ENCODE measurements at places on chromosomes 5 and 9. TPM values are rescaled to one million over a fixed set of nuclear protein-coding genes. Genes with fewer than 3 reads are reported as not detected.
A peak's percentile ranks its signal among the peaks of the same experiment; 100 is the strongest.

DNA sequence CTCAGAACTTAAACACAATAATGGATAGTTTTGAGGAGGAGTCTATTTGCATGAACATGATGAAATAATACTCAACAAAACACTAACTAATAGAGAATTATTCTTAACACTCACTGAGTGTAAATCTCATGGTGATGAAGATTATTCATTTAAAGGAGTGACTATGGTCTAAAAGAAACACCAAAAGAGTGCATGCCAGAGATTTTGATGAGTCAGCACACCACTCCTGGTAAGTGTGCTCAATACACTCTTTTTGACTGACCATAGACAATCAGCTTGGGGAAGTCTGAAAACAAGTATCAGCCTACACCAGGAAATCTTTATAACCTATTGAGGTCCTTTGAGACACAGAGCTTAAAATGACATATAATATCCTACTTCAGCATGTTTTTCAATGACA, 6.8 kb upstream of the FST start:
- no peak for DNase-seq

DNA sequence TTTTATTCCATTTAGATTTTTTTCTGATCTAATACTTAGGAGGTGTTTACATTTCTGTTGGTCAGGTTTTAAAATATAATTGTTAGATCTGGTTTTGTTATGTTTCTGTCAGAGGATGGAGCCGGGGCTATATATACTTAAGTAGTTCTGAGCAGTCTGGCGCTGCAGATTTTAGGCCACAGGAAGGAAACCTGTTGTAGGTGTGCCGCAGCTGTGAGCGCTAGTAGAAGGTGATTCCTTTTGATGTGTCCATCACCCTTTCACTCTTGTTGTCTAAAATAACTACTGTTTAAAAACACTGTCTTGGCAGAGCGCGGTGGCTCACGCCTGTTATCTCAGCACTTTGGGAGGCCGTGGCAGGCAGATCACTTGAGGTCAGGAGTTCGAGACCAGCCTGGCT, 17.0 kb downstream of the ZBTB34 start:
- DNase-seq: no peak

DNA sequence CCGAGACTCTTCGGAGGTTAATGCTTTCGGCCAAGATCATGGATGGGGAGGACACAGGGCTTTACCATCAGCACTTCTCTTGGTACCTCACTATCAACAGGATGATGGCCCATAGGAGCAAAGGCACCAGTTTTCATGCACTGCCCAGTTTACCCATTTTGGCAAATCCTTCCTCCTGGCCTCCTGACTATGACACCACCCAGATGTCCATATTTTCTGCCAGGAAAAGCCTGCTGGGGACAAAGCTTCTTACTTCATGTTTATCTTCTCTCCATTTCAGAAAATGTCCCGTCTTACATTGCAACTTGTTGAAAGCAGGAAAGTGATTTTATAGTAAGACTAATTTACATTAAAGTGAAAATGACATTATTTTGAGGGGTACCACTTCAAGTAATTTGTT, 61.4 kb upstream of the GAS1 start:
- DNase-seq: no peak

- DNase-seq: no peak
Measured at GRCh38 chr5:139787257-139787567, 8.4 kb upstream of the PSD2 start.

GRCh38 chr5:154253807-154254206, 63.3 kb downstream of the GALNT10 start:
- DNase-seq: no peak

DNA sequence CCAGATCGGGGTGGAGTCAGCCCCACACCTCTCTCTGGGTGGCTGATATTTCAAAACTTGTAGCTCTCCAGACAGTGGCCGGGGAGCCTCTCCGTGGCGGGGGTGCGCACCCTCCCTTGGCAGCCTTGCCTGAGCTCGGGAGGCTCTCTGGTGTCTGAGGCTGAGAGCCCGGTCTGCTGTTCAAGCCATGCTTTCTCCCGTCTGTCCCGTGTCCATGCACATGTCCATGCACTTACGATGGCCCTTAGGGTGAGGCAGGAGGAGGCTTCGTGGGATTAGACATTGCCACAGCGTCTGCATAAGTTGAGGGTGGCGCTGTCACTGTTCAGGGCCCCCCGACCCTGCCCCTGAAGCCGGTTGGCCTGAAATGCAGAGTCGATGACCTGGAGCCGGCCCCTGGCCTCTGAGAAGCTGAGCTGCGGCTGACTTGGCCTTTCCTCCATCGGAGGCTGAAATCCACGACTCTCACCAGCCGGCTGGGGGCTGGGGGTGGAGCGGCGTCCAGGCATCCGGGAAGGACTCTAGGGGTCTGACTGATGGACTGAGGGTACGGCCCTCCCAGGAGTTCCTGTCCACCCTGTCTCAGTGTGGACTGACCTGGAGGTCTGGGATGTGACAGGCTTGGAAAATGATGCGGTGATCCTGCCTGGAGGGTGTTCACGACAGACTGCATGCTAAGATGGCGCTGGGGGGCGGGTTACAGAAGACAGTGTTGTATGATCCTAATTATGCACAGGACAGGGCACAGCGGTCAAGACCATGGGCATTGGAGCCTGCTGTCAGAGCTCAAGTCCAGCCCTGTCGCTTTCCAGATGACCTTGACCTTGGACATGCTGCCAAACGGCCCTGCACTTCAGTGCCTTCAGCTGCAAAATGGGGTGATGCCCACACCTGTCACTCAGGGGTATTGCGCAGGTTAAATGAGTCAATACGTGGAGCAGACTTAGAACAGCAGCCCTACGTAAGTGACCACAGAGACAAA, 18.3 kb upstream of the SLC2A6 start:
- no peak for DNase-seq

GRCh38 chr5:33527696-33528095, 86.9 kb downstream of the TARS1 start:
- no peak for DNase-seq

DNA sequence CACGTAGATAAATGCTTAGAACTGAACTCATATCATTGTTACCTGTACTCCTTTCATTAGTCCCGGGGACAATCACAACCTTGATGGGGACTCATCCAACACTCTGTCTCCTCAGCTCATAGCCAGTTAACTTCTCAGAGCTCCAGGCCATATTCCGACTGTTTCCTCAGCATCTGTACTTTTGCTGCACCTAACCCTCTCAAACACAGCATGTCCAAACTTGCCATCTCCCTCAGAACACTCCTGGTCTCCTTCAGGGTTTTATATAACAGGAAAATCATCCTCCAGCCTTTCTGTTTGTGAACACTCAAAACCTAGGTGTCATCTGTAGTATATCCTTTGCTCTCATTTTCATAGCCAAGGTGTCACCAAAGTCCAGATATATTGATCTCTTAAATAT, 150.5 kb downstream of the CDH6 start:
- no peak for DNase-seq

DNA sequence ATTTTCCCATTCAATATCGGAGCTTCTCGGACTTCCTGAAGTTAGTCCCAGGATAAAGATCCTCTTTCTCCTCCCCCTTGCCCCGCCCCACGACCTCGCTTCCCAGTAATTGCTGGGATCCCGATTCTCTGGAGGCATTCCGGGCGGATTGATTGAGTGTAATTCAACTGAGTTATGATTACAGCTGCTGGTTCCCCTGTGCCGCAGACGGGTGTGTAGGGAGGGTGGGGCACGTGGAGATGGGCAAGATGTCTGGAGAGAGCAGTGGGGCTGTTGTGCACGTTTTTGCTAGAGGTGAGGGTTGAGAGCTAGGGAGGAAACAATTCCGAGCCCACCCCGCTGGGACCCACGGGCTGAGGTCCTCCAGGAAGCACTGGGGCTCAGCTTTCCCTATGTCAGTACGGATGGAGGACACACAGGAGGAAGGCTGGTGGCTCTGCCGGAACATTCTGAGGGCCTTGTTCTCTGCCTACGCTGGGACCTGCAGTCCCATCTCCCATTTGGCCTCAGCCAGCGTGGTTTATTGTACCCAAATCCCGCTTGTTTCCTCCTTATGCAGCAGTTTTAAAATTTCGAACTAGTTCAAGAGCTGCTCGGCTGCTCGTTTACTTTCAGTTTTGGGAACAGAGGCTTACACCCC, 2.4 kb upstream of the DMRT2 start:
- no peak for DNase-seq

GRCh38 chr5:178241688-178242231, 9.2 kb upstream of the PHYKPL start:
- DNase-seq: no peak

- no peak for DNase-seq
Measured at GRCh38 chr5:179061025-179061424, 852 bp downstream of the ZNF354C start.

DNA sequence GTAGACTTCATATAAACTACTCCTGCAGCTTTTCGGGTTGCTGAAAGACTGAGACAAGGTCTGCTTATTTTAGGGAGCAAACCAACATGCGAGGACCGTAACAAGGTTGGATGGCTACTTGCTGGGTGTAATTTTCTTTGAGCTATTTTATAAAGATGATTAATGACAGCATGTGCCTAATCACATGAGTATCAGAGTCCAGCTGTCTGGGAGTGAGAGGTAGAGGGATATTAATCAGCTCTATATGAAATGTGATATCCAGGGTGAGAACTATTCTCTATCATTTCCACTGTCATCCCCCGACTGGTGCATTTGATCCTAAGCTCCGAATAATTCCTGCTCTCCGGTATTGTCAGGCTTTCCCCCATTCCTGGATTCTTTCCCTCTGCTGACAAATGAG, 193.8 kb upstream of the HMHB1 start:
- DNase-seq: no peak

- DNase-seq: no peak
Measured at GRCh38 chr5:132886064-132886823, 12.8 kb downstream of the LEAP2 start.

- DNase-seq: no peak
Measured at GRCh38 chr9:98610711-98611110, 98.0 kb downstream of the GABBR2 start.

DNA sequence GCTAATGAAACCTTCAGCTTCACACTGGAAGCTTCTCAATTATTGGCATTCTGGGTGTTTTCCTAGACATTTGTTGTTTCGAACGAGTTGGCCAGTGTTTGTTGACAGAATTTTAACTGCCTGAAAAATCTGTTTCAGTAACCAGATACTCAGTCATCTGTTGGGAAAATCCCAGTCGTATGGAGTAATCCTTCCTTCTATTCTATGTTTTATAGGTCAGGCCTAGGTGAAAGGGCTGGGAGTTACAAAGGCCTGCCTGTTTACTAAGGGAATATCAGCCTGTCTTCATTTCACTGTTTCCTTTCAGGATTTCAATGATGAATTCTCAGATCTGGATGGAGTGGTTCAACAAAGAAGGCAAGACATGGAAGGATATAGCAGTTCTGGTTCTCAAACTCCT, 59.9 kb downstream of the GRAMD2B start:
- no peak for DNase-seq

DNA sequence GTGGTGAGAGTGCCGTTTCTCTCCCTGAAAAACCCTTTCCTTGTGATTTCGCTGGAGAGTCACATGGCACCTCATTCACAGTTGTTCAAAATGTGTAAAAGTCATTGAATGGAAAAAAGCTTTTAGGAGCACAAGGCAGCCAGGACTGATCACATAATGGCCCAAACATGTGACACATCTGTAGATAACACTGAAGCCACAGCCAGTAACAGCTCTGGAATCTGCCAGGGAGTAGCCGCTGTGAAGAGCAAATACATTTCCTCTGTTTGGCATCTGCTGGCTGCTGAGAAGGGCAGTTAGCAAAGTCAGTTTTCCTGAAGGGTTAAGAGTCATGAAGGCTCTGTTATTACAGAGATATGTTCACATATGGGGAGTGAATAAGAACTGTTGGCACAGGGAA, 271.8 kb downstream of the NNT start:
- no peak for DNase-seq

DNA sequence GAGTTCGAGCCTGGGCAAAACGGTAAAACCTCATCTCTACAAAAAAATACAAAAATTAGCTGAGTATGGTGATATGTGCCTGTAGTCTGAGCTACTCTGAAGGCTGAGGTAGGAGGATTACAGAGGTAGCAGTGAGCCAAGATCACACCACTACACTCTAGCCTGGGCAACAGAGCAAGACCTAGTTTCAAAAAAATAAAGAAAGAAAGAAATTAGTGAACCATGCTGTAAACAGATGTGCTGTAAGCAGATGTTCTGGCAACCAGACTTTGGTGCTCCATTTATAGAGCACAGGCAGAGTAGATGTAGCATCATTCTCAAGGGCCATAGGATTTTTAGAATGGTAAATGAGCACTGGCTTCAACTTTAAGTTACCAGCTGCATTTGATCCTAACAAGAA, 115.4 kb downstream of the ST8SIA4 start:
- no peak for DNase-seq

GRCh38 chr9:93964685-93965084, 9.5 kb upstream of the BARX1 start:
- DNase-seq: peak; percentile 41

- DNase-seq: no peak
Measured at GRCh38 chr9:96062854-96063253, 187.4 kb downstream of the ERCC6L2 start.

- no peak for DNase-seq
Measured at GRCh38 chr5:147857302-147858129, 21.0 kb upstream of the SCGB3A2 start.

DNA sequence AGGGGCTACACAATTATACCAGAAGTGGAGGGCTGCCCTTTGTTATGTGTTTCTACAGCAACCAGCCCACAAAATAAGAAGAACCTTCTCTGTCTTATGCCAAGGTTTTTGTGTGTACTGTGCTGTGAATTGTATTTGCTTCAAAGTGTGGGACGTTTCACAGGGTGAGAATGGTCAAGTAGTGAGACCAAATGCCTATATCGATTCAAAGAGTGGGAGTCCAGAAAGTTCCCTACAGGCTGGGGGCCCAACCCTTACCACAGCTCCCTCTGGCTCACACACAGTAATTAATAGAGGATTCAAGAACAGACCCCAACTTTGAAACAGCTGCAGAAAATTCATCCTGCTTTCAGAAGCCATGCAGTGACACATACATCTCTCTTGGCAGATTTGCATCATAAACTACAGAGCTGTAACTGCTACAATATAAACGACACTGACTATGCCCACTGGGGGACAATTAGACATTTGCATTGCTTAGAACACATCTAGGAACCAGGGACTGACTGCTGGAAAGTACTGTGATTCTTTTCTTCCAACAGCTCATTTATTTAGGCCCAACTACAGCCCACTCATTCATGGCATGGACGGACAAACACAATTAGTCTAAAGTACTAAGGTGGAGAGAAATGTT, 12.8 kb downstream of the ENC1 start:
- DNase-seq: no peak

GRCh38 chr9:118596374-118597015, 772.7 kb downstream of the BRINP1 start:
- no peak for DNase-seq

CSNK1G3 gene
- 28.0 TPM for total RNA-seq

TMEM141 gene
- total RNA-seq: 62.5 TPM

SIT1 gene
- not detected for total RNA-seq

PTGES gene
- total RNA-seq: 1.1 TPM

SHISAL2B gene
- not detected for total RNA-seq

KCNN2 gene
- 2.6 TPM for total RNA-seq

LSM11 gene
- 1.5 TPM for total RNA-seq

NAIP gene
- 9.2 TPM for total RNA-seq

DOLPP1 gene
- 4.8 TPM for total RNA-seq

SCAMP1 gene
- total RNA-seq: 29.1 TPM

TMEM8B gene
- 22.0 TPM for total RNA-seq

ATP10B gene
- total RNA-seq: not detected

TPD52L3 gene
- total RNA-seq: not detected

MAMDC2 gene
- 3.6 TPM for total RNA-seq

ARHGEF39 gene
- 0.48 TPM for total RNA-seq

SH3RF2 gene
- total RNA-seq: 231 TPM

CIZ1 gene
- 86.1 TPM for total RNA-seq

Measured in cardiac septum (tissue), 1 donor.